ENCODE measurements at places on chromosomes 3 and 15. TPM values are rescaled to one million over a fixed set of nuclear protein-coding genes. Genes with fewer than 3 reads are reported as not detected.

Gene ADAM10
- total RNA-seq = 103 TPM

Gene ASTE1
- 2.8 TPM for total RNA-seq

Gene RTP3
- not detected for total RNA-seq

Gene FGF12
- 2.9 TPM for total RNA-seq

Gene SSR3
- total RNA-seq = 101 TPM

Gene RETNLB
- not detected for total RNA-seq

Gene CPNE9
- total RNA-seq = not detected

All from epithelial cell of alveolus of lung (primary cell).